ENCODE measurements at places on chromosomes 1 and 21.

- peak; percentile 90 for DNase-seq
These were observed 12.8 kb upstream of the ECE1 start for GRCh38 chr1:21302747-21303715.

- DNase-seq, result no peak
These were observed 8.2 kb upstream of the SAMD11 start for GRCh38 chr1:915295-916172.

- DNase-seq, result no peak
These were observed 9.2 kb downstream of the GPR161 start for GRCh38 chr1:168127503-168127902.

DNA sequence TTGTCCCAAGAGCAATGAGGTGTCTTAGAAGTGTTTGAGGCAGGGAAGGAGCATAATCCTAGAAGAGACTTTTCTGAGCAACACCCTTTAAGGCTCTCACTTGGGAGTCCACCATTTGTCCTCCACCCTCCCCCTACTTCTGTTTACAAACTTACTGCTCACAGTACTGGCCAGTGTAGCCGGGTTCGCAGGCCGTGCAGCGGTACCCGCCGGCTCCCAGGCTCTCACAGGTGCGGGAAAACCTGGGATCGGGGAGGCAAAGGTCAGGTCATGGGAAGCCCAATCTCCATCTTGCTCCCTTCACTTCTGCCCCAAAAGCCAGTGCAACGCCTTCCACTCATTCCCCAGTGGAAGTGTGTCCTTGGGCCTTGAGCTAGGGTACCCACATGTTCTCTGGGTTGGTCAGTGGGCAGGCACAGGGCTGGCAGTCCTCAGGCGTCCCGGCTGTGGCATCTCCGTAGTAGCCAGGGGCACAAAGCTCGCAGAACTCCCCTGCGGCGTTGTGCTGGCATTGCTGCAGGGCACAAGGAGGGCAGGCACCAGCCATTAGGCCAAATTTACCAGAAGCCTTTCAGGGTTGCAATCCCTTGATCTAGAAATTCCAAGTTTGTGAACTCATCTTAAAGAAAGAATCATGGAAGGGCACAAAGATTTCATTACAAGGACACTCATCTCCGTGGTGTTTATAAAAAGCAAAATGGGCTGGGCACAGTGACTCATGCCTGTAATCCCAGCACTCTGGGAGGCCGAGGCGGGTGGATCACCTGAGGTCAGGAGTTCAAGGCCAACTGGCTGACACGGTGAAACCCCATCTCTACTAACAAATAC, 49.8 kb downstream of the LDLRAD2 start:
- DNase-seq, result peak; percentile 83

DNA sequence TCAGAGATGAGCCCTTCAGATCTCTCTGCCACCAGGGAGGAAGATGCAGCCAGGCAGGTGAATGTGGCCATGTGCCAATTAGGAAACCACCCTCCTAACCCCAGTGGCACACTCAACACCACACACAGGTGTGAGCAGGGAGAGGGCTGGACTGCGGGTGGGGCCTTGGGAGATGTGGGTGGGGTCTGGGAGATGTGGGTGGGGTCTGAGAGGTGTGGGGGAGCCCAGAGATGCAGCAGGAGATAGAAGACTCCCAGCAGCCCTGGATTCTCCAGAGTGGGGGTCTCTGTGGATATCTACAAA, 43.2 kb upstream of the COL6A1 start:
- no peak for DNase-seq

DNA sequence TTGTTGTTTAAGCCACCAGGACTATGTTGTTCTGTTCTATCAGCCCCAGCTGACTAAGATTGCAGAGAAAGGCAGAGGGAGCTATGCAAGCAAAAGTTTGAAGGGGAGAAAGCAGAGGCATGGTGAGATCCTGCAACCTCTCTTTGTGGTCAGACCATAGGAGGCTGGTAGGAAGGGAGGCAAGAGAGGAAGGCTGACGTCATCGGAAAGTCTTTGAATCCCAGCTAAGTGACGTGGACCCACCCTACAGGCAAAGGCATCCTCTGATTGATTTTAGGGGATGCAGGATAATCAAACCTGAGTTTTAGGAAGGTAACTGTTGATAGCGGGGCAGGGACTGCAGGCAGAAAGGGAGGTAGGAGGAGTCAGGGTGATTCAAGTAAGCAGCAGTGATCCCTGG, 23.3 kb upstream of the TNNI1 start:
- DNase-seq, result peak; percentile 82

DNA sequence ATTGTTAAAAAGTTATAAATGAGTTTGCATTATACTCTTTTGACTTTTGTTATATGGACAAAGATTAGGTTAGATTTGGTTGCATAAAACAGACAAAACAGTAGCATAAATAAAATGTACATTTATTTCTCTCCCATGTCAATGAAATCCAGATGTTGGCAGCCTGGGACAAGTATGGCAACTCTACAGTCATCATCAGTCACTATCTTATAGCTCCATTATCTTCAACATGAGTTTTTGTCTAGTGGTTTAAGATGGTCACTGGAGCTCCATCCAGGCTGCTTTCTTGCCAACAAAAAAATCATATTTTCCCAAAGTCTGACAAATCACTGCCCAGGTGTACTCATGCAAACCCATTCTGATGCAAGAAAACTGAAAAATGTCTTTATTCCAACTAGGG, 83.8 kb downstream of the CD58 start:
- no peak for DNase-seq

GRCh38 chr1:156217871-156218270, 5.1 kb downstream of the PMF1 start:
- DNase-seq, result peak; percentile 46

GRCh38 chr1:243748227-243748626, 101.8 kb downstream of the AKT3 start:
- no peak for DNase-seq

GRCh38 chr1:14836426-14837140, 238.1 kb downstream of the KAZN start:
- DNase-seq, result no peak

- DNase-seq, result peak; percentile 28
These were observed 74.2 kb downstream of the ITGB3BP start for GRCh38 chr1:63448731-63449246.

- peak; percentile 62 for DNase-seq
These were observed 5.9 kb upstream of the FNDC5 start for GRCh38 chr1:32876341-32877210.

- DNase-seq, result no peak
These were observed 18.5 kb downstream of the SELL start for GRCh38 chr1:169692756-169693460.

GRCh38 chr1:203101813-203102634, 16.2 kb upstream of the MYOG start:
- no peak for DNase-seq

DNA sequence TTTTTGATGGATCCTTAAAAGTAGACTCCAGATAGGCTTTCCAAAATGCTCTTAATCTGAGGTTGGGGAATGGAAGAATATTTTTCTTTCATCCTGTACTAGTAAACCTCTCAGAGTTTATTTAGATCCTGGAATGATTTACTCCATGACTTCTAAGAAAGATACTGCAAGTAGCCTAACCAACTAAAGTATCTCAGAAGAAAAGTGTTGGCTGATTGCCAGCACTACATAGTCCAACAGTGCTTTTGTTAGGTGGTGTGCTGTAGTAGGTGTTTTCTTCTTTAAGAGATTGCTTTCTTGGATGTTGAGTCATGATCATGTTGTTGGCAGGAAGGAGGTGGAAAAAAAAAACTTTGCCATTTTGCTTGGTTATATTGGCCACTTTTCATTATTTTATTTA, 119.8 kb downstream of the OSBPL9 start:
- DNase-seq, result peak; percentile 64

- no peak for DNase-seq
These were observed 9.5 kb upstream of the DMRTB1 start for GRCh38 chr1:53449693-53450092.

- peak; percentile 51 for DNase-seq
These were observed 42.9 kb downstream of the BATF3 start for GRCh38 chr1:212656730-212657129.

DNA sequence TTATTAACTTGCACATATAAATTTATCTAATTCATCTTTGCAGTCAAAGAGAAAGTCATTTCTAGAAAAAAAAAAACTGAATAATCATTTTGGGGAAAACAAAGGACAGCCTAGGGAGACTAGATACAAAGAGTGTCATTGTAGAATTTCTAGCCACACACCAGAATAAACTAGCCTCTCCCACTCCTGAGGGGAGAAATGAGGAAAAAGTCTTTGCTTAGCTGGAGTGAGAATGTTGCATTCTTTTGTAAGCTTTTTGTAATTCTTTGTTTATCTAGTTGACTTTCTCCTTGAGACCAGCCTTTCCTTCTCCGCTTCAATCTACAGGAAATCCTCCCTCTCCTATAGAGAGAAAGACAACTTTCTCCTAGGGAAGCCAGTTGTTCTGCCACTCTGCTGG, 15.9 kb upstream of the CGN start:
- DNase-seq, result no peak

GRCh38 chr1:5388622-5389021, 603.6 kb downstream of the NPHP4 start:
- no peak for DNase-seq

DNA sequence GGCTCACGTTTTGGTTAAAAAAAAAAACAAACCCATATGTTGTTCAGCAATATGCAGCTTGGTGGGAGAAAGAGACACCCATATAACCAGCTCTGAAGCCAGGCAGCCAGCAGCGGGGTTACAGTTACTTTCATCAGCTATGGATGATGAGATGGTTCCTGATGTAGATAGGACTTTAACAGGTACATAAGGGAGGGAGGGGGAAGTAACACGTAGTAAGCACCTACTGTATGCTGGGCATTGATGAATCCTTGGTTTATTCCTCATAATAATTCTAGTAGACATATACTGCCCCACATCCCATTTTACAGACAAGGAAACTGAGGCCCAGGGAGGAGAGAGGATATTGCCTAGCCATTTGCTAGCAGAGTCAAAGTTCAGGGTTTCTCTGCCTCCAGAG, 2.0 kb downstream of the SLC1A7 start:
- DNase-seq, result no peak

GRCh38 chr1:47976728-47977127, 20.5 kb downstream of the TRABD2B start:
- no peak for DNase-seq

DNA sequence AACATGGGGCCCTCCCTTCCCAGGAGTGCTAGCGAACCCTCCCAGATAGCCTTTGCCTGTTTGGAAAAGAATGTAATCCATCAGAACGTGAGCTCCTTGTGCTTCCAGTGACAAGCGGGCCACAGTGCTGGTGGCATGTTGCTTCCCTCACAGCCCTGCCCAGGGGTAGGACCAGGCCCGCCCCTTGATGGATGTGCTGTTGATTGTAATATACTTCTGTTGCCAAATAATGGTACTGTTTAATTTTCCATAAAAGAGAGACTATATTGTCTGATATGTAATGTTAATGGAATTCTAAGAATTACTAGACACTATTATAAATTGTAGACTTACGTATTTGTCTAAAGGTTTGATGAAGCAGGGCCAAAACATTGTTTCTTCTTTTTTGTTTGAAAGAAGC, 16.4 kb downstream of the ATP5PO start:
- DNase-seq, result no peak

DNA sequence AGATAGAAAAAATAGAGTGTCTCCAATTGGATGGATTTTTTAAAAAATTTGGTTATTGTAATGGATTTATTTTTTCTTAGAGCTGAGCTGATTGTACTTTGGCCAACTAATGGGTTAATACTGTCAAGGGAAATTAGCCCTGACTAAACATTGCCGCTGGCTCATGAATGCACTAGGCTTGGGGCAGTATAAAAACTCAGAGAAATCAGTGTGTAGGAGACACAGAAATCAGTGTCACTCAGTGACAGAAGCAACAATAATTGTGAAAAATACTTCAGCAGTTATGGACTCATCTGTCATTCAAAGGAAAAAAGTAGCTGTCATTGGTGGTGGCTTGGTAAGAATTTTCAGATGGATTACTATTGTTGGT, at the start of gene KMO:
Gene KMO (plus strand): TSS at position 217 of the 370 bp plus-strand sequence. CDS start 67 bp downstream, at position 284.
- peak; percentile 49 for DNase-seq

- no peak for DNase-seq
These were observed 37.6 kb downstream of the RGS5 start for GRCh38 chr1:163165119-163165518.

GRCh38 chr1:209480345-209480744, 103.2 kb upstream of the CAMK1G start:
- DNase-seq, result no peak

- no peak for DNase-seq
These were observed 1.0 kb upstream of the KRTAP13-3 start for GRCh38 chr21:30426731-30427130.

All from ELR (cell line).